ENCODE measurements at places on chromosomes 1 and 21.

- DNase-seq: no peak
Observed at GRCh38 chr1:3772027-3772714, 378 bp upstream of the SMIM1 start.

- DNase-seq: peak; percentile 46
Observed at GRCh38 chr1:215719552-215719951, 152.4 kb downstream of the KCTD3 start.

- no peak for DNase-seq
Observed at GRCh38 chr1:202791077-202791747, 17.0 kb downstream of the KDM5B start.

- DNase-seq: no peak
Observed at GRCh38 chr1:235473806-235474205, 30.4 kb downstream of the B3GALNT2 start.

DNA sequence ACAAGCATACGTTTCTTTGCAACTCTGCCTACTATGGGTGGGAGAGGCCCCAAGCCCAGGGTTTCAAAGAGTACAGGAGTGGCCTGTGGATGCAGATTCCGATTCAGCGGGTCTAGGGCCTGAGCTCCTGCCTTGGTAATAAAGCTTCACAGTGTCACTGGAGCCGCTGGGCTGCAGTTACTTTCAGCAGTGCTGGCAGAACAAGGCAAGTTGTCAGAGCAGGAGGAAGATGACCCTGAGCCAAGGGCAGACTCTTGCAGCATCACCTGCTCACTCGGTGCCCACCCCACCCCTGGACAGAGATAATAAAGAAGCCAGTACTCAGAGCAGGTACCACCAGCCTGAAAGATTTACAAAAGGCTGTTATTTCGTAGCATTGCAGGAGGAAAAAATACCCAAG lies 8.0 kb upstream of the RAP1GAP start:
- DNase-seq: no peak

Measured in A172 (cell line).